ENCODE measurements at places on chromosomes 2 and 18.

- DNase-seq, result no peak
These were observed 138.0 kb upstream of the KLHL14 start for GRCh38 chr18:32910694-32911296.

- peak; percentile 26 for DNase-seq
These were observed at the start of gene CCBE1 for GRCh38 chr18:59697236-59697932. TSS of gene CCBE1 (minus strand) at chr18:59697423.

DNA sequence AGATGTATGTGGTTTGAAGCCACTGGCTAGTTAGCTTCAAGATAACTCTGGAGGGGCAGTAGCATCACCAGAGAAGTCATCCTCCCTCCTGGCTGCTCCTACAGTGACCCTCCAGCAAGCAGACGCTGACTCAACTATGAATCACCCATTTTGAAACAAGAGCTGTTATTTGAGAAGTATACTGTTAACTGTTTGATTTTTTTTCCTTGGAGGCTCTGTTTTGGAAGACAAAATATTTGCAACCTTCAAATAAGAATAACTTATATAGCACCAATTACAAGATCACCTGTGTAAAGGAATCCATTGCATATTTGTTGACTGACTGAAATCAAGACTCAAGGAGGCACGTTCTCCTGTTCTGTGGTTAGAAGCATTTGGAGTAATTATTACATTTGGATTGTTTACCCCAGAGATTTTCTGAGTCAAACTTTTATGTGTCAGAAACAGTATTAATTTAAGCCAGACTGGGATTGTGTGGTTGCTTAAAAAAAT, 313.8 kb downstream of the MTX2 start:
- no peak for DNase-seq

- DNase-seq, result no peak
These were observed 112.5 kb downstream of the SETBP1 start for GRCh38 chr18:44793194-44793593.

DNA sequence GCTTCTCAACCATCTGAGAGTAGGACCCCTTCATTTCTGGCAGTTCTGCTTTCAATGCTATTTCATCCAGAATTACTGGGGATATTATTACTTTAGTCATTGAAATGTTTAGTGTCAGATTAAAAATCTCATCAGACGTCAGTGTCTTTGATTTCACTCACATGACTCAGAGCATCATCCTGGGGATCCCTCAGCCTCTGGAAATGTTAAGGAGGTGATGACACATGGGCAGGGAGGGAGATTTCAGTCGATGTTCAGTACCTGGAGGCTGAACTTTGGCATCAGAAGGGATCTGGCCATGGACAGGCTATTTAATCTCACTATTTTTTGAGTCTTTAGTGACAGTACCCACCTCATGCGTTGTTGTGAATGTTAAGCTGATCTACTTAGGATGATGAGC, 39.1 kb downstream of the OSBPL6 start:
- DNase-seq, result no peak

- DNase-seq, result no peak
These were observed 120.3 kb upstream of the DSEL start for GRCh38 chr18:67636597-67637385.

DNA sequence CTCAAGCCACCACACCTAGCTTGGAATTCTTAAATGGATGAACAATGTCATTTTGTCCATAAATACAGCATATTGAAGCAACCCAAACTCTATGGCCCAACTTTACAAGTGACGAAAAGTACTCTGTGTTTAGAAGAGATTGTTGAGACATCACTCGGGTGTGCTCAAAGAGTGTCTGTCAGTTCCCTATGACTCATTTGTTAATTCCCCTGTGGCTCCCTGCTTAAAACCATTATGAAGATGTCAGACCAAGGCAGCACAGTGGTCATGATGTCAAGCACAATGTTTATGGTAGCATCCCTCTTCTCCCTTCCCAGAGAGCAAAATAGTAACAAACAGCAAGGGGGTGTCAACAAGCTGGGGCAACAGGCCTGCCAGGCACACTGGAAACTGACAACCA, 3.0 kb downstream of the LYG1 start:
- no peak for DNase-seq

GRCh38 chr2:207983641-207984042, 41.7 kb downstream of the PLEKHM3 start:
- no peak for DNase-seq

DNA sequence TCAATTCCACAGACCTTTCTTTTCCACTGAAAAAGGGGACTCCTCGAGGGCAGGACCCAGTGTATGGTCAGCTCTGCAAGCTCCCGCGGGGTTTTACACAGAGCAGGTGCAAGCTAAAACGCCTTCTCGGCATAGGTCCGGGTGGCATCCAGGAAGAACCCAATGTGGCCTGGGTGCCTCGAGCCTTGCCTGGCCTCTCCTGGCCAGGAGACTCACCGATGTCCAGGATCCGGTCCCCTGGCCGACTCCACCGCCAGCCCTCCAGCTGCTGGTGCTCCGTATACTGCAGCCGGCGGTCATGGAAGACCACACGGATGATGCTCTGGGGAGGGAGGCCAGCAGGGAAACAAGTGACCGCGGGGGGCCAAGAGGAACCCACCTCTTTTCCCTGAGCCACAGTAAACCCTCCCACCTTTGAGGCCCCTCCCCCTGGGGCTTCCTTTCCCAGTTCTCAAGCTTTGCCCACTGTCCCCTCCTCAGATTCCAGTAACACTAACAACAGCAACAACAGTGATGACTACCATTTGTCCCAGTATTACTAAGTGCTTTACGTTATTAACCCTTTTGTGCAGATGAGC, 36.1 kb downstream of the TFCP2L1 start:
- DNase-seq, result peak; percentile 28

DNA sequence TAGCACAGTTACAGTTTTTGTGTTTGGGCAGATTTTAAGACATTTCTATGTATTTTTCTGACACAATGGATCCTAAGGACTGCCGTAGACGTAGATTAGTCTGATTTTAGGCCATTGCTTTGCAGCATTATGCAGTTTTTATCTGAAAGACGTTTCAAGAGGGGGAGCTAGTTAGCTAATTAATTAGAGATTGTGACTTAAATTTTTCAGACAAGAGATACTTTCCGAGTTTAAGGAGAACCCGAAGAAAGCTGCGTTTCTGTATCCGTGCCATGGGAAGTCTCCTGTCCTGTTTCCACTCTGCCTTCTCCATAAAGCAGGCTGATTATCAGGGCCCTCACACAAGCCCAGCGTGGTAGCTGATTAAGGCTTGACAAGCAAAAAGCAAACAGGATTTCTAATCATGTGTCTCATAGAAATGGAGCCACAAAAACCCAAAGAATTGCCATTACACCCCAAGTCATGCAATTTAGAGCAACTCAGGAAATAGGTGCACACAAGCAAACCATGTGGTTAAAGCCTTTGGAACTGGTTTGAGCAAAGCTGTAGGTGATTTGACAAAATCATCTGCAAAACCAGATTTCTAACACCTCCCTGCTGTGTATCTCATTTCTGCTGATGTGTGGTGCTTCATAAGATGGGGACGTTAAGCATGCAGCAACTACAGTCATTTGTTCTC, 808.1 kb downstream of the RNF144A start:
- DNase-seq, result no peak

GRCh38 chr2:48276626-48277025, 253.3 kb upstream of the STON1 start:
- no peak for DNase-seq

DNA sequence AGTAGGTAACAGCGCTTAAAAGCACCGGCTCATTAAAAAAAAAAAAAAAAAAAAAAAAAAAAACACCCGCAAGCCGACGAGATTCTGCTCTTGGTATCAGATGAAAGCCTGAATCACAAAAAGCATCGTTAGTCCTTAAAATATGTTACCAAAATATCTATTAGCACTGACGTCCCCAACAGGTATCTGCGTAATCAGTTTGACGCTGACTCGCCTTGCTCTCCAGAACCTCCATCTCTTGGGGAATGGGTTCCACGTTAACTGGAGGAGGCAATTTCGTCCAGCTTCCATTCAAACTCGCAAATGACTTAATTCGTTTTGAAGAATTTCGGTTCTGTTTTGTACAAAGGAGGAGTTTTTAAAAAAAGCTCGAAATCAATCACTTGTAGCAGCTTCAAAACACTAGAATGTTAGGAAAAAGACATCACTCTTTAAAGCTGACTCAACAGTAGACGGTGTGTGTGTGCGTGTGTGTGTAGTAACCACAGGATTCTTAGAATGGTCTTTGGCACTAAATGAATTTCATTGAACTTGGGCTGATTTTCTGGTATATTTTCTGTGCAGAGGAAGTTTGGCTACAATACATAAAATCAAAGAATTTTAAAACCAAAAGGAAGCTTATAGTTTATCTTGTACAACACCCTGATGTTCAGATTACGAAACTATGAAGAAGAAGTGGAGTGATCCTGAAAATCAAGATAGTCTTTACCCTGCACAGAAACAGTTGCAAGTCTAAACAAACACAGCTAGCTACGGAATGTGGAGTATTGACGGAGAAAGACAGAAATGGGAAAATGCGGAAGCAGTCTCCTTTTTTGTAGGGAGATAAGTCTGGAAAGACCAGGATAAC, 1.1 kb upstream of the PGAP1 start:
- no peak for DNase-seq

- no peak for DNase-seq
These were observed 9.4 kb upstream of the GNLY start for GRCh38 chr2:85684806-85685205.

GRCh38 chr2:181839811-181840210, 51.7 kb upstream of the ITPRID2 start:
- no peak for DNase-seq

DNA sequence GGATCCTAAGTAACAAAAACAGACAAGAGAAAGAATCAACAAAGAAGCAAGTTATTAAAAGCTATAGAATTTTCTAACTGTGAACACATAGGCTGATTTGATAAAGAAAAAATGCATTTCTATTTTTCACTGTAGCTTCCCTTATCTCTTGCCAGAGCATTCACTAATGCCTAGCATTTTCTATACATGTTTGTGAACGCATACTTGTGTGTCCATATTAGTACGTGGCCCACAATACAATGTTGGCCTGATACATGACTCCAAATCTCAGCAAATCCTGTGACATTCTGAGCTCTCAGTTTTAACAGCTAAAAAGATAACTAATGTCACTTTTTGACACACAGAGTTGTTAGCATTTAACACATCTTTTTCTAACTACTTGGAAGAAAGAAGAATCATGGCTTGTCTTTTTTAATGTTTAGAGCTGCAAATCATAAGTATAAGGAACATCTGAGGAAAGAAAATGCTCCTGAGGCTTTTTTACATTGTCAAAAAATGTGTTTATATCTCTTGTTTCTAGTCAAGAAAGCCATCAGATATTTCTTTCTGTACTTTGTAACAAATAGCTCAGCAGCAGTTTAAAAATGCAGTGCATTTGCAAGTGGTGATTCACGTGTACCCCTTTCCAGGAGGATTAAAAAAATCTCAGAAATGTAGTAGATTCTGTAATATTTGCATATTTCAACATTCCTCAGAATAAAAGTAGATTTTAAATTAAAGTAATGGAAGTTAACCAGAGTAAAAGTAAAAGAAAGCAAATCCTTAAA, 1646.8 kb upstream of the TMEFF2 start:
- no peak for DNase-seq

DNA sequence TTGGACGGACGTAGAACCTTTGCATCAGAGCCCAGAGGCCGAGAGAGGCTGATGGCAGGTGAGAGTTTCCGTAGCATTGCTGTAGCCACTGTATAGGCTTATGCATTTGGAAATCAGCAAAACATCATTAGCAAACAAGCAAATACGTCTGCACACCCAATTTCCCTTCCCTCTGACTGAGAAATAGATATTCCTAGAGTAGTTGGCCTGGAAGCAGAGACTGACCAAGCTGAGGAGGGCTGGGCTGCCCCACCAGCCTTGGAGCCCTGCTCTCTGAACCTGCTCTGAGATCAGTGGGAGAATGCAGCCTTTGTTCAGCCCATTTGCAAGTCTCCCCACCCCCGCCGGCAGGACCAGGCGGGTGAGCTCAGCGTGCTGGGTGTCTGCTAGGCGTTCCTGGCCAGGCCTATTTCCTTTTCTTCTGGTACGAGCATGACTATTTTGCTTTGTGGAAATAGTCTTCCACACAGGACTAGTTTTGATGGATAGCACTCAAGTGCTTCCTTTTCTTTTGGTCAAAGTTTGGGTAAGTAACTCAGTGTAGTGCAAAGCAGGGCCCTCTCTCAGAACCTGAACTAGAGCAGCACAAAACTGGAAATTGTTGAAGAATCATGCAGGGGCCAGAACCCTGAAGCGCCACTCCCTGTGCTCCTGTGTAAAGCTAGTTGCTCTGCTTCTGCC, 21.9 kb upstream of the RNF149 start:
- peak; percentile 76 for DNase-seq

- no peak for DNase-seq
These were observed 51.5 kb upstream of the LYPD6 start for GRCh38 chr2:149278872-149279264.

GRCh38 chr2:194014639-194015038, 1642.4 kb upstream of the SLC39A10 start:
- DNase-seq, result no peak

DNA sequence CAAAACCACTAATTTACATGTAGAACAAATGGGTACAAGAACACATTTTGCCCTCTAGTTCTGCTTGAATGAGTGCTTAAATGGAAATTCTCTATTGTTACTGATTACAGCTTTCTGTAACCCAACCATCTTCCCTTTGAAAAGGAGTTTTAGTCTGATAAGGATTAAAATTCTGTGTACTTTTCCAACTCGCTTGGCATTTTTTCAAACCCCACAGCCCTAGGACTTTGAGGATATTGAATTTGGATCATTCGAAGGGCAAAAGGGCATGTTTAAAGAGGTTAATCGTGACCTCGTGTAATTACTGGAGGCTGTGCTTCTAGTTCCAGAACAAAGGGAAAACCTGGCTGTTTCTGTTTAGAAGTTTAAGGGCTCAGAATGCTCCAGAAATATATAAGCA, 432.3 kb downstream of the PID1 start:
- DNase-seq, result no peak

DNA sequence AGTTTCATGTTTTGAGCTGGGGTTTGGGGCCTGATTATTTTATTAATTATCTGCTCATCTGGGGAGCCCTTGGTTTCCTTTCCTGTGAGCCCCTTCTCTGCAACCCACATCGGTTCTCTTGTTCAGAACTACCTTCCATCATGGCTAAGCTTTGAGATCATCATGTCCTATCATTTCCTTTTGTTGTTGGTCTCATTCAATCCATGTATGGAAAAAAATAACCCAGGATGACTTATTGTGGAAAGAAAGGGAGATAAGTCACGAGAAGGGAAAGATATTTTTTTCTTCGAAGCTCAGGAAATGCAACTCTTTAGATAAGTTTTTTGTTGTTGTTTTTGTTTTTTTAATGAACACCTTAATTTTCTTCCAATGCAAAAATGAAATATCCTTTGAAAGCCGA, 43.7 kb downstream of the EHD3 start:
- no peak for DNase-seq

Data from dorsolateral prefrontal cortex (tissue), 122 donors.